Fibroblast of skin of left quadriceps (primary cell): ENCODE measurements at places on chromosomes 6 and 20.

DNA sequence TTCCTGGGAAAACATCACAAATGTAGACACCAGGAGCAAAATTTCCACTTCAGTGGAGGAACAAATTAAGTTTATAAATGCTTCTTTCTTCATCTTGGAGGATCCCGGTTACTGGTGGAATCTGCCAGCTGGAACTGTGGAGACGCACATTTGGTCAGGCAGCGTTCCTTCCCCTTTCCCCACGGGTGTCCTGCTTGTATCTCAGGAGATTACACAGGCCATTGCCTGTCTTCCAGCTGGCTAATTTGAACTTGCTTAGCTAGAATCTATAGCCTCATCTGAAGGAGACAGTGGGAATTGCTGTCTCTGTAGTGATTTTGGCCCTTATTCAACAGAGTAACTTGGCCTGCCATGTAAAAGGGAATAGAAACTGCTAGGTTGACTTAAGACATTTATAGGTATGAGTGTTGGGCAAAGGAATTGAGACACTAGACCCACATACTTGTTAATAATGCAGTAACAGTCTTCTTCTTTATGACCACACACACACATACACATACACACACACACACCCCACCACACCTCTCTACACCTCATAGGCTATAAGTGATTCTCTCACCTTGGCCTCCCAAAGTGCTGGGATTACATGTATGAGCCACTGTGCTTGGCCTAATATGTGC lies 34.4 kb downstream of the TSBP1 start:
- DNase-seq: no peak

DNA sequence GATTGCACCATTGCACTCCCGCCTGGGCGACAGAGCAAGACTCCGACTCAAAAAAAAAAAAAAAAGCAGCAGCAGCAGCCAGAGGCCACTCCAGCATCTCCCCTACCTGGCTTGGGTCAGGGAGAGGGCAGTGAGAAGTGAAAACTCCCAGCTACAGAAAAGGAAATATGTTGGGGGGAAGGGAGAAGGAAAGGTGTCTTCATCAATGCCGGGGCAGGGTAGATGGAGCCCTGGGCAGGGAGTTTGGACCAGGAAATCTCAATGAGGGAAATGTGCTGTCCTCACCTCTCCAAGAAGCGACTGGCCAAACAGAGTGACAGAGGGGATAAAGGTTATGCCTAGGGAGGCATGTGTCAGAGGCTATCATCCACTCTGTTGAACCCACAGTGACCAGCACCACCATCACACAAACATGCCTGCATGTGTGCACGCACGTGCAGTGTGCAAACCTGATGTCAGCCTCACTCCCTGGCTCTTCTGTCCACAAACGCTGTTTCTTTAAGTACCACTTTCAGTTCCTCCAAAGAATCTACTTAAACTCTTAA lies 887 bp upstream of the AIF1 start:
- DNase-seq: no peak

GRCh38 chr6:45714006-45714730 lies 301.5 kb downstream of the CLIC5 start:
- DNase-seq: no peak

GRCh38 chr20:584161-584970 lies 25.7 kb downstream of the TCF15 start:
- no peak for DNase-seq

DNA sequence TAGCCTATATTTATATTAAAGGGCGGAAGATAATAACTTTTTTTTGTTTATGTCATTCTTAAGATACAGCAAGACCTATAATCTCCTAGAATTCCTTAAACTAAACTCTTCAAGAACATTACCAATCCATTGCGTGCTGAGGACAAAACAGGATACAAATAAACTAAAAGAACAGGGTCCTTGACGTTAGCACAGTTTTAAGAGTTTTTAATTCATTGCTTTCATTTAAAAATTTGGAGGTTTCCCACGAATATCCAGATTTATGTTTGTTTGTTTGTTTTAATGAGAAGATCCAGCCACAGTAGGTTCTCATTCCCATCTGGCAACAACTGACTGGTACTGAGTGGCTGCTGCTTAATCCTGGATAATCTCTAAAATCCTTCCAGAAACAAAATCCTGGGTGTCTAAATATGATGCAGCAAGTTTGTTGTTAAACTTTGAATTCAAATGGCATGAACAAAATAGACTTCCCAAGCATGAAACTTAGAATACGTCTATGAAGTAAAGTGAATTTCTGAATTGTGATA lies 153.7 kb downstream of the HACE1 start:
- DNase-seq: no peak

DNA sequence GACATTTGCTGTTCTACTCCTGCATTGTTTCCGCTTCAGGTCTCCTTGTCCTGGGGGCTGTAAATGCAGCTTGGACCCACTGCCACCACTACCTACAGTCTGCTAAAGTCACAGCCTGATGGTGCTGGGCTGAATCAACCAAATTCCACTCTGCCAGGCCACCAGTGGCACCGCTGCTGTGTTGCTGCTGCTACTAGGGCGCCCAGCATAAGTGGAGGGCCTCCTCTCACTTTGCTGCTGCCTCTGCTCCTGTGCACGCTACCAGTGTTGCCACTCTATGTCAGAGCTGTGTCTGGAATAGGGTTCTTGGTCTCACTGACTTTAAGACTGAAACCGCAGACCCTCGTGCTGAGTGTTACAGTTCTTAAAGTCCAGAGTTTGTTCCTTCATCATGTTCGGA lies 1.4 kb upstream of the SSR1 start:
- no peak for DNase-seq

DNA sequence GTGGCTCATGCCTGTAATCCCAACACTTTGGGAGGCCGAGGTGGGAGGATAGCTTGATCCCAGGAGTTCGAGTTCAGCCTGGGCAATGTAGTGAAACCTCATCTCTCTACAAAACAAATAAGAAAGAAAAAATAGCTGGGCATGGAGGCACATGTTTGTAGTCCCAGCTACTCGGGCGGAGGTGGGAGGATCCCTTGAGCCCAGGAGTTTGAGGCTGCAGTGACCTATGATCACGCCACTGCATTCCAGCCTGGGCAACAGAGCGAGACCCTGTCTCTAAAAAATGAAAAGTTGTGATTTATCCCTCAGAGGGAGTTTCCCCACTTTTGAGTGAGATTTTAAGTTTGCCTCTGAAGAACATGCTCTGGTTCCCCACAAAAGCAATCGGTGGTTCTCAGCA lies 17.4 kb upstream of the BMP7 start:
- no peak for DNase-seq

DNA sequence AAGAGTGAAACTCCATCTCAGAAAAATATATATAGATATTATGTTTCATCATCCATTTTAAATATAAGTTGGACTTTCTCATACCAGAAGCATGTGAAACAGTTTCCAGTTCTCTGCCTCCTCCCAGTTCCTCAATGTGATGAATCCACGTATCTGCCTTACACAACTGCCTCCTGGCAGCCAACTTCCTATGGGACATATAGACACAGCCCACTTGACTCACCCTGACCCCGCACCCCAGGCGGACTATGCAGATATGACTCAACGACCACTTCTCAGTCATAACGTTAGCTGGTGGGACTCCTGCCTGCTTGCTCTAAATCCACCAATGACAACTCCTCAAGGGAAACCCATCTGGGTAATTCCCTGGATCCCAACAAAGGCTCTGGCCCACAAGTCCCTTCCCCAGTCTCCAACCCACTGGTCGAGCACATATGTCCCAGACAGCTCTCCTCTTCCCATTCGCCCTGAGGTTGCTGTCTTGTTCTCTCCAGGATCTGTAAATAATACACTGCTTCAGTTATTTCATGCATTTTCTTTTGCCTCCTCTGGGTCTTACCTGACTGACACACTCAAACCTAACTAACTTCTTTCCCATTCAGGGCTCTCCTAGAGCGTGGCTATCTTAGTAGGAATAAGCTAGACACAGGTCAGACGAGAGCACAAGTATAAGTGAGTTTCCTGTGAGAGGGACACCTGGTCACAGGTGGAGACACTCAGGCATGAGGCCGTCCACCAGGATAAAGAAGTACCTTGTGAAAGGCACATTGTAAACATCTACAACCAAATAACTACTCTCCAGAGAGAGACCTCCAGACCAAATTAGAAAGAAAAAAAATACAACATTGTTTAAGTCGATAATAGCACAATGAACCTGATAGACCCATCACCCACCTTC lies 548.5 kb downstream of the CD83 start:
- peak; percentile 90 for DNase-seq

DNA sequence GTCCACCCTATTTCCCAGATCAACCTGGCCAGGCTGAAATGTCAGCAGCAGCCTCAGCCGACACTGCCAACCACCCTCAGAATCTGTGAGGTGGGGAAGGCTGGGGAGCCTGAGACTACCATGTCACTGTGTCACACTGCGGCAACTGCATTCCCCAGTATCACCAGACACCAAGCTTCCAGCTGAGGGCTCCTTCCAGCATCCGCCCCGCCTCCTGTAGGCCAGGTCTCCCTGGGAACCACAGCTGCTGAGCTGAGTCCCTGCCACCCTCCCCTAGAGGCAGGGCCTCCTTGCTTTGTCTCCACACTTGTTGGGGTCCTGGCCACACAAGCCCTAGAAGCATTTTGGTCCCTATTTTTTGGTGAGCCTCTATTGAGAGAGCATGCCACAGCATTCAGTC lies 115.7 kb downstream of the UNC5CL start:
- no peak for DNase-seq

GRCh38 chr6:22804620-22805261 lies 235.4 kb downstream of the HDGFL1 start:
- DNase-seq: no peak

DNA sequence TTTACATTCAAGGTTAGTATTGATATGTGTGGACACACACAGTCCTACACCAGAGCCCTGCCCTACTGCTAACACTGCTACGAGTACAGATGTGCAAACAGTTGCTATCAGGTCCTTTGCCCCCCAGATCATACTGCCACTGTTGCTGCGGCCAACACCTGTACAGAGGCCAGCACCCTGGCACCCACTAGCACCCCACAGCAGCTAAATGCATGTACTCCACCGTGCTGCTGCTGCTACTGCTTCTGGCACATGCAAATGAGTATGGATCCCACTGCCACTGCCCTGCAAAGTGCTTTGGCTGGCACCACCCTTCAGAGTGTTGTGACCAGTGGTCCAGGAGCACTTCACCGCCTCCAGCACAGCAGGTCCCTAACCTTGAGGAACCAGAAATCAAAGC lies 621.9 kb downstream of the GRIK2 start:
- no peak for DNase-seq

- no peak for DNase-seq
These were observed 181.3 kb downstream of the THBS2 start for GRCh38 chr6:169072127-169073042.

DNA sequence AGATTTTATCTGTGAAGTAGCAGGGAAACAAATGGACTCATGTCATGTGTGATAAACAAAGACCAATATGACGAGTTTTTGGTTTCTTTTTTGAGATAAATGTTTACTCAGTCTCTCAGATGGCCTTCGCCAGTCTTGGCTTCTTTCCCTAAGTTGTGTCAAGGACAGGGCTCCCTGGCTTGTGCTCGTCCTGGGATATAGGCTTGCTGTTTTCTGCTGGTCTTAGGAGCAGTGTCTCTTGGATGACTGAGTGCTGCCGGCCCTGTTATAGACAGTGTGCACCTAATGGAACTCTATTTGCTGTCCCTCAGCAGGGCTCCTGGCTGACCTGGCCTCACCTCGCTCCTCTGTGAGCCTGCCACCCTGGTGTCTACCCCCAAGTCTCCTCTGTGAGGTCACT lies 324.1 kb upstream of the SYNCRIP start:
- DNase-seq: no peak

- no peak for DNase-seq
These were observed 93.6 kb downstream of the ANKRD6 start for GRCh38 chr6:89526563-89526869.

- no peak for DNase-seq
These were observed 474 bp downstream of the RBM38 start for GRCh38 chr20:57391439-57392301.

- peak; percentile 52 for DNase-seq
These were observed 68.2 kb downstream of the RTN4IP1 start for GRCh38 chr6:106560996-106561685.

- no peak for DNase-seq
These were observed 110.2 kb downstream of the TBXT start for GRCh38 chr6:166057431-166057830.

- DNase-seq: no peak
These were observed 816 bp downstream of the NPEPL1 start for GRCh38 chr20:58693226-58694006.

DNA sequence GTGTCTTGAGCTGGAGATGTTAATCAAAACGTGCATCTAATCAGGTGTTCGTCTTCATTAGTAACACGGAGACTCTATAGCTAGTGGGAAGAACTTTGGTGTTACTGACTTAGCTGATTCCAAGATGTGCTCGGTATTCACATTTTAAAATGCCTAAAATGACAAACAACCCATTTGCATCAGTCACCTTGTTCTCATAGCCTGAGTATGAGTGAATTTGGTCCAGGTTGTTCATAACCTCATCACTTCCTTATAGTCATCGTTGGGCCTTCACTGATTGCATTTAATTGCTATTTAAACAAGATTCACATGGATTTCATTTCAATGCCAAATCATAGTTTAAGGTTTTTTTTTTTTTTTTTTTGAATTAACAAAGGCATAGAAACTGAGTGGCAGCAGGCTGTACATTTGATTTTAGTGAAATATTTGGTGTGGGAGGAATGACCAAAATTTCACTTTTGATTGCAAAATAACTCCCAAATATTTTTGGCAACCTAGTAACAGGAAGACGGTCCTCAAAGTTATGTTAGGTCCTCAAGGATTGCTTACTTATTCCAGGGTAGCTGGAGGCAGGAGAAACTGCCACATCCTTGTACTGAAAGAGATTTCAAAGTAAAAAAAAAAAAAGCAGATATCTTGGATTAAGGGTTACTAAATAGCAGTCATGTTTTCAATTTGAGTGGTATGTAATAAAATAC lies 104.7 kb downstream of the JARID2 start:
- DNase-seq: no peak

DNA sequence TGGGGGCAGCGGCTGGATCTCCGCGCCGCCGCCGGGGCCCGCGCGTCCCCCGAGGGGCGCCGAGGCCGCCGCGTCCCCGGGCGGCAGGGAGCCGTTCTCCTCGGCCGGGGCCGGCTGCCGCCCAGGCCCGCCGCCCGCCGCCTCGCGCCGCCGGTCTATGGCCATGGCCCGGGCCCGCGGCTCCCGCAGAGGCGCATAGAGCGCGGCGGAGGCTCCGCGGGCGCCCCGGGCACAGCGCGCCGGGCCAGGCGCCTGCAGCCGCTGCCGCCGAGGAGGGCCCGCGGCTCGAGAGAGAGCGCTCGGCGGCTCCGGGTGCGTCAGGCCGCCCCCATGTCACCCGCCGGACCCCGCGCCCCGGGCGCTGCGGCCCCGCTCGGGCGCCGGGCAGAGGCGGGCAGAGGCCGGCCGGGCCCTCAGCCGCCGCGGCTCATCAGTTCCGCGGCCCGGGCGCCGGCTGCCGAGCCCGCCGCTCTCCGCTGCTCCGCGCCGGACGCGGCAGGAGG lies 404 bp downstream of the SLC22A23 start:
- DNase-seq: no peak

DNA sequence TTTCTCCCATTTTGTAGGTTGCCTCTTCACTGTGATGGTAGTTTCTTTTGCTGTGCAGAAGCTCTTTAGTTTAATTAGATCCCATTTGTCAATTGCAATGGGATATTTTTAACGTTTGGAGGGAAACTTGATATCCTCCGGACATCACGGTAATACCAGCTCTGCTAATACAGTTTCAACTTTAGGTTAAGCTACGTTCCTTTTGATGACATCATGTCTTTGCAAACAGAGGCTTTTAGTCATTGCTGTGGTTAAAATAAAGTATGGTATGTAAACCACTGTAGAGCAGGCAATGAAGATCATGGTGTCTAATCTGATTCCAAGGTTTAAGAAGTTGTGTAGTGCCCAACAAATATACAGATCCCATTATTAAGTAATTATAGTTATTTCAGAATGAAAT lies 168.0 kb upstream of the CHD6 start:
- peak; percentile 1 for DNase-seq

- DNase-seq: no peak
These were observed 813.1 kb downstream of the KIF16B start for GRCh38 chr20:15760001-15760621.
